ENCODE measurements at places on chromosomes 4 and X.

DNA sequence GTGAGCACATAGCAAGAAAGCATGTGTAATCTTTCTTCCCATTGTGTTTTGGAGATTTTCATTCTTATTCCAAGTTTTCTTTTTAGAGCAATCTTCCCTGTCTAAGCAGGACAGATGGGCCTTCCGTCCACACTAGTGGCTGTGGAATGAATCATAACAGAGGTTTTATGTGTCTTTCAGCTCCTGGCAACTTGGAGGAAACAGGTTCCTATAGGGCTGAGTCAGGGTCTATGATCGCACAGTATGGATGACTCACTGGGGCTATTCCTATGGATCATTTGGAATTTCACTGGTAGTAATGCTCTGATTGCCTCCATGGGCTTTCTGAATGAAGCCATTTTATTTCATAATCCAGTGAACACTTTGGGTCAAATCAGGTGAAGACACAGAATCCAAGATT is 51.8 kb upstream of the CBLL2 start:
- no peak for DNase-seq

- no peak for DNase-seq
Observed at GRCh38 chrX:15874672-15875071, 20.1 kb upstream of the AP1S2 start.

GRCh38 chrX:23828881-23829280 is 45.9 kb downstream of the SAT1 start:
- no peak for DNase-seq

GRCh38 chr4:110508827-110509710 is 33.1 kb downstream of the ENPEP start:
- no peak for DNase-seq

DNA sequence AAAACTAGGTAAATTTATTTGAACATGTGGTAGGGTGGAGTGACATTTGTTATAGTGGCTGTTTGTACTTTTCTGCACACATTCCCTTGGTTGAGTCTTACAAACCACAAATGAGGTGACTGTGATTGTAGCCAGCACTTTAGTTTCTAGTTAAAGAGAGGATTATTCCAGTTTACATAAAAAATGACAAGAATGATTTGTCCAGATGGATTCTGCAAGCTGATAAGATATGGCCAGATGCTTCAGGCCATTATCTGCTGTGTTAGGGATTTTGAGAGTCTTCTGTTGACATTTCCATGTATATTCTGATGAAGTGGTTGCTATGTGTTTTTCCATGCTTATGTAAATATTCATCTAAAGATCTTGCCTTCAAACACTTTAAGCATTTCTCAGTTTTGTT is 31.0 kb upstream of the PDE5A start:
- DNase-seq = no peak

- DNase-seq = no peak
Observed at GRCh38 chr4:87232216-87232615, 11.8 kb upstream of the KLHL8 start.

- DNase-seq = no peak
Observed at GRCh38 chrX:23557070-23557469, 110.2 kb upstream of the PRDX4 start.

DNA sequence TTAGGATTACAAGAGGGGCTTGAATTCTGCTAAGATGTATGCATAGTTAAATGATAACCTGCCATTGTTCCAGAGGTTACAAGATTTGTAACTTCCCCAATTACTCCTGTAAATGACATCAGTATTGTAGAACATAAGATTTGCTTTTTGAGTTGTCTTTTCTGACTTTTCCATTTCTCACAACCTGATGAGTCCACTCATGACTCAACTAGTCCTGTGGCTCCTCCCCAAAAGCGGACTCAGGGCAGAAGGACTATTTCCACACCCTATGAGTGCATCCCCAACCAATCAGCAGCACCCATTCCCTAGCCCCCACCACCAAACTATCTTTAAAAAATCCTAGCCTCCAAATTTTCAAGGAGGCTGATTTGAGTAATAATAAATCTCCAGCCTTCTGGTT is 54.7 kb downstream of the HOPX start:
- no peak for DNase-seq

GRCh38 chr4:112403101-112403945 is 106.2 kb downstream of the ALPK1 start:
- DNase-seq = no peak

GRCh38 chr4:108291137-108291536 is 122.4 kb upstream of the LEF1 start:
- DNase-seq = no peak

- DNase-seq = no peak
Observed at GRCh38 chr4:131526686-131527085, 1622.4 kb upstream of the PCDH10 start.

DNA sequence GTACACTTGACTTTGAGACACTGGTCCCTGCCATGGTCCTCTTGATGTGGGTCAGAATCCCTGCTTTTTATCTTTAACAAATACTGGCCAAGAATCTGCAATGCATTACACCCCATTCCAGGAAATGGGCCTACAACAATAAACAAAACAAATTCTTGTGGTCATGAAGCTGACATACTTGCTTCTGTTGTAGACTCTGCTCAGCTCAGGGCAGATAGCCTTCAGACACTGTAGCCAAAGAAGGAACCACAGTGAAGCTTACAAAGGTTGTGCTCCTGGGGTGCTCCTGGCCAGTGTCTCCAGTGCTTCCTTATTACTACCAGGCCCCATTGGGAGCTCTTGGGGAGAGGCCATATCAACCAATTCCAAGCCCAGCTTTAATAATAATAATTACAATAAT is 21.8 kb downstream of the KIAA1210 start:
- no peak for DNase-seq

- no peak for DNase-seq
Observed at GRCh38 chr4:6257247-6258025, 12.2 kb upstream of the WFS1 start.

GRCh38 chr4:164871673-164872072 is 5.3 kb upstream of the APELA start:
- DNase-seq = no peak

DNA sequence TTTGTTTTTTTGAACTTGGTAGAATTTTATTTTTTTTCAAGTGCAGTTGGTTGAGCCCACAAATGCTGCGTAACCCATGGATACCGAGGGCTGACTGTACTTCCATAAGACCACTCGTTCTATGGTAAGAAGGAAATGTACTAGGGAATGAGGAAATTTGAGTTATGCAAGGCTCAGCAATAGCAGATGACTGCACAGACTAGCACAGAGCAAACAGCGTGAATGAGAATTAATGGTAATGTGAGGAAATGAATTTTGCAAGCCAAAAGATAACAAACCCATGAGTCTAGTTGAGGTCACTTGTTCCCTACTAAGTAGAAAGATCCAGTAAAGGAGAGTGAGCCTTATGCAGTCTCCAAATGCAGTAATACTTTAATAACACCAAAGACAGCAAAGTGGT is 17.4 kb downstream of the GSPT2 start:
- no peak for DNase-seq

DNA sequence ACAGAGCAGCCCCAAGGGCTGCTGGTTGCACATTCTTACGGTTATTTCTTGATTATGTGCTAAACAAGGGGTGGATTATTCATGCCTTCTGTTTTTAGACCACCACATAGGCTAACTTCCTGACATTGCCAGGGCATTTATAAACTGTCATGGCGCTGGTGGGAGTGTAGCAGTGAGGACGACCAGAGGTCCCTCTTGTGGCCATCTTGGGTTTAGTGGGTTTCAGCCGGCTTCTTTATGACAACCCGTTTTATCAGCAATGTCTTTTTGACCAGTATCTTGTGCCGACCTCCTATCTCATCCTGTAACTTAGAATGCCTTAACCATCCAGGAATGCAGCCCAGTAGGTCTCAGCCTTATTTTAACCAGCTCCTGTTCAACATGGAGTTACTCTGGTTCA is 212.4 kb upstream of the GRID2 start:
- DNase-seq = no peak

- no peak for DNase-seq
Observed at GRCh38 chr4:64360664-64361398, 48.4 kb downstream of the TECRL start.

GRCh38 chr4:32393806-32394205 is 1673.6 kb downstream of the PCDH7 start:
- DNase-seq = no peak

DNA sequence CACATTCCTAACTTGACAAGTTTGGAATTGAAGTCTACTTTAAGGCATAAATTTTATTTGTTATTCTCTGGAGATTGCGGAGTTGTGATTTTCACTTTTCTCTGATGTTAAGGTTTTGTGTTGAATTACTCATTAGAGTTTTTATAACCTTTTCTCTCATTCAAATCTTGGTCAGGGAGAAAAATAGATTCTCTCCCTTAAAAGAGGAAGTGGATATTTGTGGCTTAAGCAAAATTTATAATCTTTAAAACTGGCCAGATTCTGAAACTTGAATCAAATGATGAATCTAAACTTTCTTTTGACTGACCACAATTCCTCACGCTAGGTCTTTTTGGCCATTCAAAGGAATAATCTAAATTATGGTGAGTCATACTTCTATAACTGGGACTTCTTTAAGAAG is 361.4 kb downstream of the TEX13C start:
- DNase-seq = no peak

GRCh38 chr4:53055716-53056403 is 193.7 kb downstream of the RASL11B start:
- peak; percentile 42 for DNase-seq

DNA sequence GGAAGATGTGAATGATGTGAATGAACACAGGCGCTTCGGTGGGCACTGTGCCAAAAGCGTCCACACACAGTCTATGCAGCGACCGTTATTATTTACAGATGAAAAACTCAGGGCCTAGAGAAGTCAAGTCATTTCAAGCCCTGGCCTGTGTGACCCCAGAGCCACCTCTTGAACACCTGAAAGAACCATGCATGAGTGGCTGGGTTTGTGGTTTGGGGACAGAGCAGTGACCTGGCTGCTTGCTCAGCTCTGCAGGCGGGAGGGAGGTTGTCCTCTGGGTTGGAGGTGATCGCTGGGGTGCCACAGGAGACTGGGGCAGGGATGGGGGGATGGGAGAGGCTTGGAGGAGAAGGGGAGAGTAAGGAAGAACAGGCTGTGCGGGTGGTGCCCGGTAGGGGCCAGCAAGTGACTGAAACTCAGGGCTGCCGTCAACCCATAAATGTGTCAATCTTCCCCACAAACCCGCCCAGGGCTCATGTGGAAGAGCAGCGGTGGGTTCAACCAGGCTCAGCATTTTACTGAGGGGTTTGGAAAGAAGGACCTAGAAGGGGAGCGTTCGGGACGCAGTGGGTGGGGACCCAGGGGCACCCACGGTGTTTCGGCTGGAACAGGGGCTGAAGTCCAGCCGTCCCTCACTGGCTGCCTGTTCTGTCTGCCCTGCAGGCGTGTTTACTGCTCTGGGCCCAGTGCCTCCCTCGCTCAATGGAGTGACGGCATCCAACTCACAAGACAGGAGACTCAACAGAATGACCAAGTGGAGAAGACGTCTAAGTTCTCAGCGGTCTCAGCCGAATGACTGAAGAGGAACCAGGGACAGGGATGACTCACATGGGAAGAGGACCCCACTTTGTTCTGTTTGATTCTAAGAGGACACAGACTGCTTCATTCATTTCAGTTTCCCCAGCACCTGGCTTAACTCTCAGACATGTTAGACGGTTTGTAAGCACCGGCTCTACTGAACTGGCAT is 167.8 kb downstream of the AFAP1 start:
- no peak for DNase-seq

GRCh38 chr4:78244705-78245485 is 187.8 kb downstream of the FRAS1 start:
- no peak for DNase-seq

DNA sequence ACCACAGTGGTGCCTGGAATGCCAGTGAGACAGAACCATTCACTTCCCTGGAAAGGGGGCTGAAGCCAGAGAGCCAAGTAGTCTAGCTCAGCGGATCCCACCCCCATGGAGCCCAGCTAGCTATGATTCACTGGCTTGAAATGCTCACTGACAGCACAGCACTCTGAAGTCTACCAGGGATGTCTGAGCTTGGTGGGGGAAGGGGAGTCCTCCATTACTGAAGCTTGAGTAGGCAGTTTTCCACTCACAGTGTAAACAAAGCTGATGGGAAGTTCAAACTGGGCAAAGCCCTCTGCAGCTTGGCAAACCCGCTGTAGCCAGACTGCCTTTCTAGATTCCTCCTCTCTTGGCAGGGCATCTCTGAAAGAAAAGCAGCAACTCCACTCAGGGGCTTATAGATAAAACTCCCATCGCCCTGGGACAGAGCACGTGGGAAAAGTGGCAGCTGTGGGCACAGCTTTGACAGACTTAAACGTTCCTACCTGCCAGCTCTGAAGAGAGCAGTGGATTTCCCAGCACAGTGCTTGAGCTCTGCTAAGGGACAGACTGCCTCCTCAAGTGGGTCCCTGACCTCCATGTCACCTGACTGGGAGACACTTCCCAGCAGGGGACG is 32.0 kb downstream of the NAP1L2 start:
- DNase-seq = no peak

GRCh38 chrX:136477026-136477425 is 10.7 kb upstream of the BRS3 start:
- DNase-seq = no peak

- DNase-seq = no peak
Observed at GRCh38 chr4:159019356-159019755, 83.5 kb upstream of the RAPGEF2 start.

GRCh38 chrX:41108463-41109205 is 23.4 kb downstream of the USP9X start:
- DNase-seq = no peak

- no peak for DNase-seq
Observed at GRCh38 chrX:96098471-96098870, 586.2 kb upstream of the DIAPH2 start.

DNA sequence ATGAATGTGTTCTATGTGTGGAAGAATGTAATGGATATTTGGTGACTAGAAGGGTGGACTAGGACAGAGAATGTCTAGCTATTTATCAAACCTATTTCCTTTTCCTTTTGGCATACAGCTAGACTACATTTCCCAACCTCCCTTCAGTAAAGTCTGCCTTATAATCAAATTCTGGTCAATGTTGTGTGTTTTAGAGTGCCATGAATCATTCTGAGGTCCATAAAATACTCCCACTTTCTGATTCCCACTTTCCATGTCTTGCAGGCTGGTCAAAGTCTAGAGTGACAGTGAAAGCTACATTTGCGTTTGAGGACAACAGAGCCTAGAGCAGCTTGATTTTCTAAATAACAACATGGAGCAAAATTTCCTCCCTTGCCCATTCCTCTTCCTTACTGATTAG is 217.2 kb downstream of the UGT8 start:
- no peak for DNase-seq

- peak; percentile 4 for DNase-seq
Observed at GRCh38 chrX:135923353-135923752, 29.8 kb downstream of the SAGE1 start.

Data from HuH-7 (cell line).